GM12878 (cell line): ENCODE measurements at places on chromosomes 12 and 14.
A peak's percentile ranks its signal among the peaks of the same experiment; 100 is the strongest.

DNA sequence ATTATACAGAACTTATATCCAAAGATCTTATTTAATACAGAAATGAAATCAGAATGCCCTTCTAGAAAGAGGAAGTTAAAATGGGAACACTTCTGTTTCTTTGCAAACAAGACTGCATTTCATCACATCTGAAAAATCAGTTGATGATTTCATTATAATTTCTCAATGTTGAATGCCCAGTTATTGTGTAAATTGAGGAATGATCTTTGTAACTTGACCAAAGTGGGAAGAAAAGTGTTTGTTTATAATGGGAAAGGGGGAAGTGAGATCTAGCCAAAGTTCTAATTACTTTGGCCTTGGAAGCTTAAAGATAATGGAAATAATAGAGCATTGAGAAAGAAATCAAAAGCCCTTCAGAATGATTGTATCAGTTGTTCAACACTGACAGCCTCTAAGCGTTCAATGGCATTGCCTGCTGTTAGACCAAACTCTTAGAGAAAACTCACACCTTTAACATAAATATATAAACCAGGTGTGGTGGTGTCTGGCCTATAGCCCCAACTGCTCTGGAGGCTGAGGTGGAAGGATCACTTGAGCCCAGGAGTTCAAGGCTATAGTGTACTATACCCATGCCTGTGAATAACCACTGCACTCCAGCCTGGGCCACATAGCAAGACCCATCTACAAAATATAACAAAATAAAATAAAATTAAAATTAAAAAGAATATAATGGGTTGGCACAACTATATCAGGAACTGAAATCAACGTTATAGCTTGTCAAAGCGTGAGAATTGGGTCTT, 9.9 kb upstream of the LYZ start:
- DNase-seq: no peak

- DNase-seq: no peak
These were observed 7.8 kb upstream of the NOVA1 start for GRCh38 chr14:26605602-26606001.

DNA sequence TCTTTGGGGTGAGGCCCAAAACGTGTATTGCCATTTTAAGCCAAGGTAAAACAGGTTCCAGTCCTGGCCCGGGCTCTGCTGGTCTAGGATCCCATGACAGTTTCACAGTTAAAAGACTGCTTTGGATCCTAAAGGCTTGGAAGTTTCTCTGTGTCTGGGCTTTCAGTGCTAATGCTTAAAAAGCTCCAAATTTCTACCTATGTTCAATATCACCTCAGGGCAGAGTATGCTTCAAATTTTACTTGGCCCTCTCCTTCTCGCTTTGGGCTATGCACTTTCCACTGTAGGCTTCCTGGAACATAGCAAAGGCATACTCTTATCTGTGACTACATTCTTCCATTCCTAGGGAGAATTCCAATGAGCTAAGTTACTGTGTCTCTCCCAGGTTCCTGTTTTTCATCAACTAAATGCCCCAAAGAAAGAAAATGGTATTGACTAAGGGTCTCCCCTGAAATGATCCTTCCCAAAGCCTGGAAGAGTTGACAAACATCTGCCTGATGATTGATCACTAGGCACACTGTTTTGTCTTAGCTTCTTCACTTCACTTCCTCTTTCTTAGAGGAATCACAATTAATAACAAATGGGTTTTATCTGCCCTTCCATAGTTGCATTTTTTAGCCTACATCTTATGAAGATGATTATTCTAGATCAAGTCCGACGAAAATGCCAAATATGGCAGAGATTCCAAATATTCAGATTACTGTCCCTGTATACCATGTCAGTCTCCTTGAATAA, 79.4 kb downstream of the TMTC2 start:
- DNase-seq: no peak

DNA sequence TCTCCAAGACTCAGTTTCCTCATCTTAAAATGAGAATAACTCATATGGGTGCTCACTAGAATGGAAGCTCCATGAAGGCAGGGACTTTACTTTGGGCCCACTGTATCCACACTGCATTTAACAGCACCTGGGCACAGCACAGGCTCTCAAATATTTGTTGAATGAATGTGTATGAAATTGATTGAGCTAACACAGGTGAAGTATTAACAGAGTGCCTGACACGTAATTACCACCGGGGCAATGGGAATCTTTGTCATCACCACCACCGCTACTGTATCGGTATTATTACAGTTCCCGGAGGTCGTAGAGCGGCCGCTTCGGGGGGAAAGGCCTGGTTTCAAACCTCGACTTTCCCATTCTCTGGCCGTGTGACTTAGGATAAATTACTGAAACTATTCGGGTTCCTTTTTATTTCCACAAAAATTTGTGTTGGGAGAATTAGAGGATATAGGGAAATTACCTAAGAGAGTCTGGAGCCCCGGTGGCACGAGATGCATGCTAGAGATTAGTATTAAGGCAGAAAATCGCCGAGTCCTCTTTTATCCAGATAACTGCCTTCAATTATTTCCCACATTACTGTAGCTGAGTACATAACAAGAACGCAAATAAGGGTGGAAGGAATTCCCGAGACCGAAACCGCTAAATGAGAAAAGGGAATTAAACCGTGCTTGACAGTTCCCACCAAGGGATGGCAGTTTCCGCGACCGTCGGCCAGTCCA, 1.0 kb upstream of the RIC8B start:
- no peak for DNase-seq

DNA sequence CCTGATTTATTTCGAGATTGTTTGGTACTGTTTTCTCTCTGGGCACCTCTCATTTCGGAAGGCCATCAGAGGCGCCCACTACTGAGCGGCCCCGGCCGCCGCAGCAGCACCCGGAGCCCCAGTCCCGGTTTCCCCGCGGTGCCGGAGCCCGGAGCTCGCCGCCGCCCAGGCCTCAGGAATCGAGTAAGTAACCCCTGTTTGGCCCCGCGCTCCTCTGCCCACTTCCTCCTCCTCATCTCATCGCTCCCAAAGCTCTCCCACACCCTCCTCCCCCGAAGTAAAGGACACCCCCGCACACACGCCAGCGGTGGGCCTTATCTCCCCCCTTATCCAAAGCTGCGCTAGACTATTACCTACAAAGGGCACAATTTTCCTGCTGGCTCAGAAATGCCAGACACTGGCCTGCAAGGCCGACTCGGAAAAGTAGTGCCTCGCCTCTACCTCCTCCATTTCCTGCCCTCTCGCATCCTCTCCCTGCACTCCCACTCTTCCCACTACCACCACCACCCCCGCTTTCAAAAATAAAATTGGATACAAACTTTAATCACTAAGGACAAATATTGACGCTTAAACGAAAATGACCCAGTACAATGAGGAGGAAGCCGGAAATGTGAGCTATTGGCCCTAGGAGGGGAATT, 637 bp upstream of the FOXG1 start:
- no peak for DNase-seq

GRCh38 chr14:90405101-90405500, 8.3 kb downstream of the CALM1 start:
- no peak for DNase-seq

GRCh38 chr12:6070472-6071257, 53.8 kb downstream of the VWF start:
- no peak for DNase-seq

DNA sequence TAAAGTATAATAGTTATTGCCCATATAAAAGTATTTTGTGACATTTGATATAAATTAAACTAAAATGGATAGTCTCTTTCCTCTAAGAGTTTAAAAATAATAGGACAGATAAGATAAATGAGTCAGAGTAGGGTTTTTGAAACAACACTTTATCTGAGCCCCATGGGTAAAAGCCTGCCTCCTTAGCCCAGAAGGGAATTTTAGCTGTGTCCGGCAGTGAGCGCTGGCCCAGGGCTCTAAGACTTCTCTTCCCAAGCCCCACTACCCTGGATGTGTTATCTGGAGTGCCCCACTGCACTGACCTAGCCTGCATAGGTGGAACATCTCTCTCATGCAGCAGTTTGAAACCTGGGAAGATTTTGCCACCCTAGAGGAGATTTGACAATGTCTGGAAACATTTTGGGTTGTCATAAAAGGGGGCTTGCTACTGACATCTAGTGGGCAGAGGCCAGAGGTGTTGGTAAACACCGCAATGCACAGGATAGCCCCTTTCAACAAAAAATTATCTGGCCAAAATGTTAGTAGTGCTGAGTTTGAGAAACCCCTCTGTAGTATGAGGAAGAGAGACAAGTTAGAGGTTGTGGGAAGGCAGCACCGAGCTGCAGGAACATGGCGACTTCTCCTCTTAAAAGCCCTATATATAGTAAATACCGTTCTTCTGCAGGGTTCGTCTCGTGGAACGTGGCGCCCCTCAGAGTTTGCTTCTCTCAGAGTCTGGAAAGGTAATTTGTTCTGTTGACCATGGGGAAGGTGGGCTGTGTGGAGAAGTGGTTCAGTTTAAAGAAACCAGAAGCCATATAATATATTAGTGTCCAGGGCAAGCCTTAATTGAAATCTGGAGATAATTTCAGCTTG, 29.3 kb upstream of the ATF1 start:
- DNase-seq: no peak

DNA sequence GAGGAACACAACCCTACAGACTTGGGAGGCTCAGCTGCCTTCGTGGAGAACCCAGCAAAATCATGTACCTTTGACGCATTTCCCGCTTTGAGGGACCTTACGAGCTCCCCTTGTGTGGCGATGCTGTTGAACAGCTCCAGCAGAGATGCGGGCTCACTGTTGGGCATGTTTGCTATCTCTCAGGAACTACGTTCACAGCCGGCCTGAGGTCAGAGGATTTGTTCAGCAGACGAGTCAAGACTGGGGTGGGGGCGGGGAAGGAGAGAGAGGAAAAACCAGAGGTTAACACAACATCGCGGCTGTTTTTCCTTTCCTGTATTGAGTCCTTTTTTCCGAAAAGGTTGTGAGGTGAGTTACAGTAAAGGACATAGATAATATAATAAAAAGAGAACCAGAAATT, 45.9 kb downstream of the SLC25A47 start:
- no peak for DNase-seq

GRCh38 chr12:24278832-24279231, 329.4 kb upstream of the SOX5 start:
- no peak for DNase-seq

- no peak for DNase-seq
These were observed 6.3 kb downstream of the SLC7A8 start for GRCh38 chr14:23177181-23177580.

DNA sequence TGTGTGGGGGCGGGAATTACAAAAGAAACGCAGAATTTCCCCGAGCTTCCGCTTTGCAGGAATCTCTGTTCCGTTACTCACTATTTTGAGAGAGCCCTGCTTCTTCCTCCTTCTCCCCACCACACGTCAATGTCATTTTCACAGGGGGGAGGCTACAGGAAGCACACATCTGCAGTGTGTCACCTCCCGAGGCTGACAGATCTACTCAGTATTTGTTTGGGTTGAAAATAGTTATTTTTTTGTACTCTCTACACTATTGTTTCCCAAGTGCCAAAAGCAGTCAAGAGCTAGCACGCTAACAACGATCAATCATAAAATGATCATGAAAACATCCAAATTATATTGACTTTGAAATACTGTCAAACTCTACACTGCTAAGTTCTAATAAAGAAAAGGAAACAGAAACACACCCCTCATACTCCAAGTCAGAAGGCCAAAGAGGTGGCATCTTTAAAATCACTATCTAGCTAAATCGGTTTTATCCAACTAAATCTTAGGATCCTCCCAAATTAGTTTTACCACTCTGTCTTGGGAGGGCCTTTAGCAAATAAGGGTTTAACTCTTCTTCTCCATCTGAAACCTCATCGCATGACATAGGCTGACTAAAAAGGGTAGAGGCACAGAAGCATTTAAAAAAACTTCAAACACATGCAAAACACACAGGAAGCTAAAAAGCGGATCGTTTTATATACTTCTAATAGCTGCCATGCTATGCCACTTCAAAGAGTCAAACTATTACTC, 51.8 kb downstream of the FOXN3 start:
- peak; percentile 81 for DNase-seq
